Psoas muscle (tissue), 8 donors: ENCODE measurements at places on chromosomes 7 and 10. TPM values are rescaled to one million over a fixed set of nuclear protein-coding genes. Genes with fewer than 3 reads are reported as not detected.

CFAP46 gene
- total RNA-seq: 14.9 TPM

DUSP5 gene
- total RNA-seq: 2.7 TPM

DNA sequence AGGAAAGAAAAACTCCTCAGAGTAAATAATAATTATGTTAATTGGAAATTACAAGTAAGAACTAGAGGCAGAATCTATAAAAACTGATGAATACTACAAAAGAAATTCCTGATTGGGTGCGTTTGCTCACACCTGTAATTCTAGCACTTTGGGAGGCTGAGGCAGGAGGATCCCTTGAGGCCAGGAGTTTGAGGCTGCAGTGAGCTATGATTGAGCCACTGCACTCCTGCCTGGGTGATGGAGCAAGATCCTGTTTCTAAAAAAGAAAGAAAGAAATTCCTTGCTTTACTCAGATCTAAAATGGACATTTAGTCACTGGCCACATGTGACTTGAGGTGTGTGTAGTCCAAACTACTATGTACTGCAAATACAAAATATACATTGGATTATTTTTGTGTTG, 42.0 kb downstream of the MCU start:
- DNase-seq: no peak

GRCh38 chr7:4692055-4692454, 10.0 kb downstream of the FOXK1 start:
- no peak for DNase-seq

PCBD1 gene
- 69.8 TPM for total RNA-seq

HOXA9 gene
- 4.9 TPM for total RNA-seq

GPR26 gene
- not detected for total RNA-seq

TRIL gene
- total RNA-seq: 3.2 TPM

DNA sequence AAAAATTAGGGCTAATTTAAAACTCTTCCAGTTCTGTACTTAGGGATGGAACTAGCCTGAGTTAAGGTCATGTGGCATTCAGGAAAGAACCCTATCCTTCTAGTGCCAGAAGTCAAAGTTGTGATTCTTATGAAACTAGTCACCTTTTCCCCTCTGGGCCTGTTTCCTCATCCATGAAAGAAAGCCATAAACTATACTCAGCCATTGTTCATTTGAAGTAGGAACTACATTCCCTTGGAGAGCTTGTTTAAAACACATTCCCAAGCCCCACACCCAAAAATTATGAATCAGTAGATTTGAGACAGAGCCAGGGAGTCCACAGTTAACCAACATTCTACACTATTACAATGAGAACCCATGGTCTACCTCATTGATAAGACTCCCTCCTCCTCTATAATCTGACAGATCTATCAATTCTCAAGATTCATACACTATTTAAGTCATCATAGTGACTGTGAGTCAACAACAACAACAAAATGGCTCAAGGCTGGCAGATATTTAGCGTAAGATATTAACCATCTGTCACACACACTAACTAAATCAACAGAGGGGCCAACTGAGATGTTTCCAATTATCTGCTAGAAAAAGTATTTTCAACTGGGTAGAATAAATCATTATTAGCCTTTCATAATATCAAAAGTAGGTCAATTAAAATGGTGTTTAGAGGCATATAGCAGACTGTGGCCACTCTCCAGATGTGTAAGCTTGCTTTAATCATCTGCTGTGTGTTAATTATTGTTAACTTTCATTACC, 102.3 kb downstream of the SLC25A13 start:
- DNase-seq: no peak

ZNF467 gene
- 2.8 TPM for total RNA-seq

OR2A5 gene
- total RNA-seq: not detected

PGAM2 gene
- 449 TPM for total RNA-seq

GRID2IP gene
- total RNA-seq: not detected

DNA sequence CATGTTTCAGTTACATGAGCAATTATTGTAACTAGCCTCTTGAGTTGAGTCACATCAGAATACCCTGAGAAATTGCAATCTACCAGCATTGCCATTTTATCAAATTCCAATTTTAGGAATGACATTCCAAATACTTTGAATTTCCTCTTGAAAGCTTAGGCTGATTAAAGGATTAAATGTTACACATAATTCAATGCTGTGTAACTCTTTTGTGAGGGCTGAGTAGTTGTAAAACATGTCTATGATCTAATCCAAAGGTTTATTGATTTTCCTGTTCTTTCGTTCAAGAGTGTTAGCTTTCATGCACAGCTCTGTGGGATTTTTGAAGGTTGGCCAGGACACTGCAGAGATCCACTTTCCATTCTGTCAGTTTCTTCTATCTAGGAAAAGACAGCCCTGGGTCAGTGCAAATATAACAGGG, 193.1 kb downstream of the SORCS1 start:
- no peak for DNase-seq

WEE2 gene
- total RNA-seq: not detected

DNA sequence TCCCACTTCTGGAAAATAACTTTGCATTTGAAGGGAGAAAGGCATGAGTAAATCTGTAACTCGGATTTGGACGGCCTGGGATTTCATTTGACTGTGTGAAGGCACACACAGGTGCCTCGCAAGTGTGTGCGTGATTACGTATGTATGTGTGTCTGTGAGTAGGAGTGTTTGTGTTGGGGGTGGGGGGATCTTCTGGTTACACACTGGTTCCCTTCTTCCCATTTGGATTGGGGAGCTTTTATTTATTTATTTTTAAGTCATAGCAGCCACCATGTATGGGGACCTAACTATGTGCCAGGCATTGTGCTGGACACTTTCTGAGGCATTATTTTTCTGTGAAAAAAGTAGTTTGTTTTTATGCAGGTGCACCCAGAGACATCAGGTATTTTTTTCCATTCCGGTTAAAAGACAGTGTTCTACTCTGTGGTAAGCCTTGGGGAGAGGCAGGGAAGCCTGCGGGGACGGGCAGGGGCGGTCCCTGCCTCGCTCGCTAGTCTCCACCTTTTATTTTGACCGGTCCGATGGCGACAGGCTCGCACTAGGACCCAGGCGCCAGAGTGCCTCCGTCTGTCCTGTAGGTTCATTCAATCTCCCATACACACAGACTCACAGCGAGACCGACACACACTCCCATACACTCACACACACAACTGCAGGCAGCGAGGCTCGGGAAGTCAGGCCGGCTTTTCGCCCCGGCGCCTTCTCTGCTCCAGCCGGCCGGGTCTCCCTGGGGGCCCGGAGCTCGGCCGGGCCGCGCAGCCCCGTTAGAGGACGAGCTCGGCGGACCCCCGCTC, at the start of gene MXI1:
Gene MXI1, plus strand, starts transcription at position 595 of the 794 bp plus-strand sequence. CDS start 204 bp downstream, outside the sequence.
- peak; percentile 73 for DNase-seq

NUDT1 gene
- 6.4 TPM for total RNA-seq

GRCh38 chr10:71304914-71305313, 14.1 kb upstream of the SLC29A3 start:
- no peak for DNase-seq

SFRP5 gene
- 0.16 TPM for total RNA-seq

- DNase-seq: no peak
These were observed 139.1 kb downstream of the ARHGAP12 start for GRCh38 chr10:31789555-31789954.

CTAGE4 gene
- total RNA-seq: 0.15 TPM

GRCh38 chr7:146728141-146728540, 611.5 kb downstream of the CNTNAP2 start:
- no peak for DNase-seq

DNA sequence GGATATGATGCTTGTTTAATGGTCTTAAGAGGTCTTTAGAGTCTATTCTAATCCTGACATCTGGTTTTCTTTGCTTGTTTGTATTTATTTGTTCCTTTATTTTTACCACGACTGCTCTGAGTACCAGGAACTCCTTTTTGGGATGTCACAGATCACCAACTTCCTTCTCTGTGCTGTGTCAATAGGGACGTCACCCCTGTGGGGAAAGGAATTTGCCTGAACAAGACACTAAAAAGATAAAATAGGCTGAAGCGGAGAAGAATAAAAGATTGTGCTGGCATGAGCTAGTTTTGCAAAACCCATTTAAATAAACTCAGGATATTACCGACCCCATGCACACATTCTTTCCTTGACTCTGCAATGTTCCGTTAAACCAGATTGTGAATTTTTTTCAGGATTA, 27.7 kb downstream of the MGMT start:
- no peak for DNase-seq

GRCh38 chr7:66950311-66950710, 29.3 kb downstream of the TMEM248 start:
- no peak for DNase-seq

ZNF789 gene
- 4.0 TPM for total RNA-seq

ANKRD1 gene
- total RNA-seq: 1,558 TPM

DNA sequence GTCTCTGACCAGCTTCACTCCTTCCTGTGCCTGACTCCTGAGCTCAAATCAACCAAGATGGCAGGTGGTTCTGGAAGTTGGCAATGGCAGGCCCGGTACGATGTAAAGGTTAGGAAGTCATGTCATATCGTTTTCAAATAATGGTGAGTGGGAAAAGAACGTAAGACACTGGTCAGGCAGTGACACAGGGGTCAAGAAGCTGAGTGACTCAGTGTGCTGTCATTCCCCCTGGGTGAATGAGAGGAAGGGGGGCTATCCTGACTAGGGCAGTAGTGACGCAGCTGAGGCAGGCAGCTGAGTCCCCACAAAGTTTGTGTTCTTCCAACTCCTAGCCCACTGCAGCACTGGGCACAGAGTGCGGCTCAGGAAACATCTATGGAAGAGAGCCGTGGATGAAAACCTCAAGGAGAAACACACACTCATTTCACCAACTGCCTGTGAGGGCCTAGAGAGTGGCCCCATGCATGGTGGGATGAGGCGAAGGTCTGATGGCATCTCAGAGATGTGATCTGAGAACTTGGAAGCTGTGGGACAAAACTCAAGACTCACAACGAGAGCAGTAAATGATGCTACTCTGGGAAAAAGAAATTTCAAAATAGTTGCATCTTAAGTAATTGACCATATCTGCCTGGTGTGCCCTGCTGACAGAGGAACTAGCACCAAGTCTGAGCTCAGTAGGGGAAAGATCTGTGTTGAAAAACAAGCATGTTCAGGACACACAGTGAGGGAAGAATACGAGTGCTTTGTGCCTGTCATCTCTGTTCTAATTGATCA, 23.2 kb downstream of the CREB3L2 start:
- DNase-seq: peak; percentile 76

- DNase-seq: peak; percentile 30
These were observed 622 bp downstream of the DYNC1I1 start for GRCh38 chr7:95772771-95773581.

DNA sequence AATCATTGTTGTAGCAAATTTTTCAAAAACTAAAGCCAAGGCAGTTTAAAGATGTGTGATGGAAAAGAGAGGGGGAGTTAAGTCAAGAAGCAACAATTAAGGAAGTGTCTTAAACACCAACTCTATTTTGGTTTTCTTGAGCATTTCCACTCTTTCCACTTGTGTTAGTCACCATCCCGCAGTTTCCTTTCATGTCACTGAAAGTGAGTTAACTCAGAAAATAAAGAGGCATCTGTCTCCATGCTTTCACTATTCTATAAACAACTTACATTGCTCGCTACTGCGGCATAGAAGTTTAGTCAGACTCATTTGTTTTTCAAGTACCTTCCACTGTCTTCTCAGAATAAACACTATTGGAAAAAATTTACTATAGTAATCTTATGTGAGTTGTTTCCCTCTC, 284.9 kb upstream of the SEMA3D start:
- no peak for DNase-seq

DNA sequence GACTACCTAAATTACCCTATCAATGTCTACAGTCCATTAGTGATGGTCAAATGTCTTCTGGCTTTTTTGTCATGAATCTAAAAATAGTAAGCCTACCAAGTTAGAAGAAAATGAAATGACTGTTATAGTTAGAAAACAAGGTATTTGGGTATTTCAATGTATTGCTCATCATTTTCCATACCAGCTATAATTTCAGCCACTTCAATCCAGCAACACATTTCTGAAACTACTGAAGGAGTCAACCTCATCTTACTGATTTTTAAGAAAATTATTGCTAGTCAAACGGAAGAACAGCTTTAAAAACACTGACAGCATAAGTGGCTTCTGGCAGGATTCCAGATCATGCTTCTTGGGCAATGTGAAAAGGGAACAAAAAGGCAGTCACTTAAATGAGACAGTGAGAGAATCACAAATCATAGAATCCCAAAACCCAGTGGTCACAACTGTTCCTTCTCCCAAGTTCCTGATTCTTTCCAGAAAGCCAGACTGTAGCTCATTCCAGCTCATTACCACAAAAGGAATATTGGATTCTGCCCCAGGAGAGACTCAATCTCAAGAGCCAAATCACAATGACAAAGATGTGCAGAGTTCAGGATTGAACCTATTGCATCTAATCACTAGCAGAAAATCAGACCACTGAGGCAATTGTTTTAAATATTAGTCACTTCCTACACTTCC, 61.2 kb upstream of the LRRN3 start:
- no peak for DNase-seq

DNA sequence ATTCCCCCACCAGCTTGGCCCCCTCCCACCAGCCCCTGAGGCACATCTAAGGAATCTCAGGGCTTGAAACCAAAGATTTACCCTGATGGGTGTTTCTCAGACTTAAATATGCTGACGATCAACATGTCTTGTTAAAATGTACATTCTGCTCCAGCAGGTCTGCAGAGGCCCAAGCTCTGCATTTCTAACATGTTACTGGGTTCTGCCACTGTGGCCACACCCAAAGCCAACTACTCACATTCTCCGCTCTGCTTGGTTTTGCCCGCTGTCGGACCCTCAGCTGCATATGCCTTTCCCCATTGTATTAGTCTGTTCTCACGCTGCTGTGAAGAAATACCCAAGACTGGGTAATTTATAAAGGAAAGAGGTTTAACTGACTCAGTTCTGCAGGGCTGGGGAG, 8.9 kb downstream of the PIP4K2A start:
- no peak for DNase-seq

TMEM270 gene
- total RNA-seq: not detected

GRCh38 chr7:30511973-30512662, 7.5 kb upstream of the GGCT start:
- DNase-seq: no peak

DNA sequence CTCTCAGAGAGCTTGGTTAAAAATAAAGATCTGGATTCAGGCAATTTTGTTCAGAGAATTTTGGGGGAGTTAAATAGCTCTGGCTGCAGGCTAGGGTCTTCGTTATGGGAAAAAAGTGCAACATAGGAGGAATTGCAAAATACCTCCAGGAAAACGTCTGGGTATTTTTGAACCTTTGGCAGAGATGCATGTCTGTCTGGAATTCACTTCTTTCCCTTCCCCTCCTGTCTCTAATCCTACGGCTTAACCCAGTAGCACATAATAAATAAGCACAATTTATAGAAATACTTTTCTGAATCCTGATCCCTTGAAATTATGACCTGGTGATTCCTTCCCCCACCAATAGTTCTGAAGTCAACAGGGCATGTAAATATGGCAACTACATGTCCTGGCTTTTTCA, 19.3 kb upstream of the NUP205 start:
- DNase-seq: no peak

- DNase-seq: no peak
These were observed 91.7 kb upstream of the CHST15 start for GRCh38 chr10:124185084-124185483.

GRCh38 chr10:110568055-110568735, 700 bp downstream of the SMC3 start:
- DNase-seq: no peak

IL6 gene
- 4.6 TPM for total RNA-seq

- DNase-seq: no peak
These were observed 22.1 kb downstream of the NMT2 start for GRCh38 chr10:15146366-15146765.

GRCh38 chr10:132655735-132656134, 118.1 kb downstream of the INPP5A start:
- peak; percentile 12 for DNase-seq
